Activated CD4-positive, CD25-positive, alpha-beta regulatory T cell treated with anti-CD3 and anti-CD28 coated beads, Interleukin-2, amount 50 U/mL, for 24 hours (primary cell): ENCODE measurements at places on chromosomes 7 and 10.
A peak's percentile ranks its signal among the peaks of the same experiment; 100 is the strongest.

DNA sequence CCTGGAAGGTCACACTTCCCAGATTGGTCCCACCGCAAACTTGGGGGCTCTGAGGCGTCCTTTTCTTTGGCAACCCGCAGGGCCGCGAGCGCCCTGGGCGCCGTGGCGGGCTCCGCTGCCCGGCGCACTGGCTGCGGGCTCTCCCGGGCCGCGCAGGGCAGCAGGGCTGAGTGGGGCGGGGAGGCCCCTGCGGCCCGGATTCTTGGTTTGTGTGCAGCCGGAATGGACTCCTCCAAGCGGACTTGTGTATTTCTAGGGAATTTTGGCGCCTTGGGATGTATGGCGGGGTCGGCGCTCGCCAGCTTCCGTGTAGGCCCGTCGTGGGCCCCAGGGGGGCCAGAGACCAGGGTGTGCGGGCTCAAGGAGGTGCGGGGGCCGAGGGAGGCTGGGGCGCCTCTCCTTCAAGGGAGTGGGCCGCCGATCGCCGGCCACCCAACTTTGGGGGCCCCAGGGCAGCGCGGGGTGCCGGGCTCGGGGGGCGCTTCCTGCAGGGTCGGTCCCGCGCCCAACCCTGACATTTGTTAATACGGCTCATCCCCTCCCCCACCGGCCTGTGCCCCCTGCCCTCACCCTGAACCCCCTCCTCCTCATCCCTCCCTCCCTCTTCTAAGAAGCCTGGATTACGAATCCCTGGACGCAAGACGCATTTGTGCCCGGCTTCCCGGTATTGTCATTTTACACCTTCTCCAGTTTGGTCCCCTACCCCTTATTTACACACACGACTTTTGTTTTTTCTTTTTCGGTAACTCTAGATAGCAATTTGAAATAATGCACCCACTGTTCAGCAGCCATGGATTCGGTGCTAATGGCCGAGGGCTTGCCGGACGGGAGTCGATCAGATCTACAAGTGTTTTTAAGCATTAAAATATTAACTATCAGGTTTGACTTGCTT is 2.5 kb downstream of the TCF7L2 start:
- ATAC-seq = no peak

DNA sequence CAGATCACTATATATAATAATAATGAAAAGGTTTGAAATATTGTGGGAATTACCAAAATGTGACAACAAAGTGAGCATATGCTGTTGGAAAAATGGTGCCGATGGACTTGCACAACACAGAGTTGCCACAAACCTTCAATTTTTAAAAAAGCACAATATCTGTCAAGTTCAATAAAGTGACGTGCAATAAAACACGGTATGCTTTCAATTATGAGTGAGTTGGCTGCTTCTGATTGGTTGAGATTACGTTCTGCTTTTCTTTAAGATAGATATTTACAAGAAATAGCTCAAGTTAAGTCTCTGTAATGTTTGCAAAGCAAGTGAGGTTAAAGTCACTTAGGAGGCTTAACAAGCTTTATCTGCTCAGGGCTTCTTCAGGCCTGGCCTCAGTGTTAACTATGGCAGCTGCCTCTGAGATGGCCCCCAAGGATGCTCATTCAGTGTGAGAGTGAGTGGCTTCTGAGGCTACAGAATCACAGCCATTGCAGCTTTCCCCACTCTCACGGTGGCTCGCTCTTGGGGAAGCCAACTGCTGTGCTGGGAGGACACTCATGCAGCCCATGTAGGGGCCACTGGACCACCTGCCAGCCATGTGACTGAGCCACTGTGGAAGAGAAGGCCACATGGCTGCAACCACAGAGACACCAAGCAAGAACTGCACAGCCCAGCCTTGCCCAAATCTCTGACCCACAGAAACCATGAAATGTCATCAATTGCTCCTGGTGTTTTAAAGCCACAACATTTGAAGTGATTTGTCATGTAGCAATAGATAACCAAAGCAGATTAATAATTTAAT is 78.3 kb upstream of the TMEM72 start:
- no peak for ATAC-seq

GRCh38 chr10:71448146-71448545 is 51.4 kb downstream of the CDH23 start:
- no peak for ATAC-seq

DNA sequence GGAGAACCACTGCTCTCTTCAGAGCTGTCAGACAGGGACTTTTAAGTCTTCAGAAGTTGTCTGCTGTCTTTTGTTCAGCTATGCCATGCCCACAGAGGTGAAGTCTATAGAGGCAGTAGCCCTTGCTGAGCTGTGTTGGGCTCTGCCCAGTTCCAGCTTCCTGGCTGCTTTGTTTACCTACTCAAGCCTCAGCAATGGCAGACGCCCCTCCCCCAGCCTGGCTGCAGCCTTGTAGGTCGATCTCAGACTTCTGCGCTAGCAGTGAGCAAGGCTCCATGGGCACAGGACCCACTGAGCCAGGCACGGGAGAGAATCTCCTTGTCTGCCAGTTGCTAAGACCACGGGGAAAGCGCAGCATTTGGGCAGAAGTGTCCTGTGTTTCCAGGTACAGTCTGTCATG is 12.1 kb upstream of the CPA2 start:
- ATAC-seq = no peak

GRCh38 chr10:74177140-74177677 is 26.2 kb downstream of the ADK start:
- peak; percentile 18 for ATAC-seq

DNA sequence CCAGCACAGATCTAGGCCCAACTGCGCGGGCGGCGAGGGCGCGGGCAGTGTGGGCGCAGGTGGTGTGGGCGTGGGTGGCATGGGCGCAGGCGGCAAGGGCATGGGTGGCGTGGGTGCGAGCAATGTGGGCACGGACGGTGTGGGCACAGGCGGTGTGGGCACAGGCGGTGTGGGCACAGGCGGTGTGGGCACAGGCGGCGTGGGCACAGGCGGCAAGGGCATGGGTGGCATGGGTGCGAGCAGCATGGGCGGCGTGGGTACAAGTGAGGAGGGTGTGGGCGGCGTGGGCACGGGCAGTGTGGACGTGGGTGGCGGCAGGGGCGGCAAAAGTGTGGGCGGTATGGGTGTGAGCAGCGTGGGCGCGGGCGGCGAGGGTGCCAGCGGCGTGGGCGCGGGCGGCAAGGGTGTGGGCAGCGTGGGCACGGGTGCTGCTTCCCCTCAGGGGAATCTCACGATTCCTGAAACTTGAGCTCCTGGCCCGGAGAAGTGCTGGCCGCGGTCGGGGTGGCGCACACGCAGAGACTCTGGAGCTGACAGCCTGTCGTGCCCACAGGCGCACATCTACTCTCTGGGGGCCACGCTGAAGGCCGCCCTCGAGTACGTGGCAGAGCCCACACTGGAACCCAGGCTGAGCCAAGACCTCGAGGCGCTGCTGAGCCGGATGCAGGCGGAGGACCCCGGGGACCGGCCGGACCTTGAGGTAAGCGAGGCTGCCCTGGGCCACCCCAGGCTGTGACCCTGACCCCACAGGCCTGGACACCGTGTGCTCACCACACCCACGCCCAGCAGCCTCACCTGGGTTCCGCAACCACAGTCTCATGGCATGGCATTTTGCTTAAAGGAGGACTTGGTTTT is 23.0 kb downstream of the KNDC1 start:
- no peak for ATAC-seq

- ATAC-seq = no peak
Observed at GRCh38 chr7:95395755-95396135, 430 bp downstream of the PON3 start.

- no peak for ATAC-seq
Observed at GRCh38 chr7:17307969-17308648, 9.7 kb downstream of the AHR start.

DNA sequence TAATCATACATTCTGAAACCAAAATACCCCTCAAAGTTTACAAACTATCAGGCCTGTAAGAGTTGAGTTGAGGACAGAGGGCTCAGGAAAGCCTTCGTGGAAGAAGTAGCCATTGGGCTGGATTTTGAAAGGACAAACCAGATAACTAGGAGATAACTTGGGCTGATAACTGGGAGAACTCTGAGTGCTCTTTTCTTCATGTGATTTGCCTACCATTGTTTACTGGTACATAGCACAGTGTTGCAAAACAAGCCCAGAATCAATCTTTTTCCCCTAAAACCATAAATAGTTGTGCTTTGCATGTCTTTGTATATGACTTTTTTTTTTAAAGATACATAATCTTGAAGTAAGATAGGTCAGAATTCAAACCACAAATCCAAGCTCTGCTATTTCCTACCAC is 106.7 kb upstream of the ITGB1 start:
- ATAC-seq = no peak

DNA sequence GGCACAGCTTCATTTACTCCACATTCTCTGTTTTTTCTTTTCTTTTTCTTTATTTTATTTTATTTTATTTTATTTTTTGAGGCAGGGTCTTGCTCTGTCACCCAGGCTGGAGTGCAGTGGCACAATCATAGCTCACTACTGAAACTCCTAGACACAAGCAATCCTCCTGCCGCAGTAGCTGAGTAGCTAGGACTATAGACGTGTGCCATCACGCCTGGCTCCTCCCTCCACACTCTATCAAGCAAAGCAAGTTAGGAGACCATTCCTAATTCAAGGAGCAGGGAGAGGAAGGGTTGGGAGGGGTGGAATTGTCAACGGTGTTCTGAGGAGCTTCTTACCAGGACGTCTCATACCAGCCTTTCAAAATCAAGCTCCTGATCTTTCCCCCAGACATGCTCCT is 52.4 kb downstream of the OAT start:
- ATAC-seq = no peak

- no peak for ATAC-seq
Observed at GRCh38 chr10:71059054-71059818, 153.1 kb upstream of the UNC5B start.

GRCh38 chr7:150755473-150756099 is 18.4 kb downstream of the GIMAP5 start:
- ATAC-seq = peak; percentile 61

GRCh38 chr7:137968890-137969289 is 33.0 kb downstream of the CREB3L2 start:
- ATAC-seq = no peak

- ATAC-seq = no peak
Observed at GRCh38 chr7:33722383-33723101, 182.8 kb upstream of the BMPER start.

- no peak for ATAC-seq
Observed at GRCh38 chr10:110003524-110003885, 4.3 kb upstream of the ADD3 start.
